Inflammatory macrophage treated with lipopolysaccharide for 4 hours (primary cell): ENCODE measurements at places on chromosomes 7 and 10.

DNA sequence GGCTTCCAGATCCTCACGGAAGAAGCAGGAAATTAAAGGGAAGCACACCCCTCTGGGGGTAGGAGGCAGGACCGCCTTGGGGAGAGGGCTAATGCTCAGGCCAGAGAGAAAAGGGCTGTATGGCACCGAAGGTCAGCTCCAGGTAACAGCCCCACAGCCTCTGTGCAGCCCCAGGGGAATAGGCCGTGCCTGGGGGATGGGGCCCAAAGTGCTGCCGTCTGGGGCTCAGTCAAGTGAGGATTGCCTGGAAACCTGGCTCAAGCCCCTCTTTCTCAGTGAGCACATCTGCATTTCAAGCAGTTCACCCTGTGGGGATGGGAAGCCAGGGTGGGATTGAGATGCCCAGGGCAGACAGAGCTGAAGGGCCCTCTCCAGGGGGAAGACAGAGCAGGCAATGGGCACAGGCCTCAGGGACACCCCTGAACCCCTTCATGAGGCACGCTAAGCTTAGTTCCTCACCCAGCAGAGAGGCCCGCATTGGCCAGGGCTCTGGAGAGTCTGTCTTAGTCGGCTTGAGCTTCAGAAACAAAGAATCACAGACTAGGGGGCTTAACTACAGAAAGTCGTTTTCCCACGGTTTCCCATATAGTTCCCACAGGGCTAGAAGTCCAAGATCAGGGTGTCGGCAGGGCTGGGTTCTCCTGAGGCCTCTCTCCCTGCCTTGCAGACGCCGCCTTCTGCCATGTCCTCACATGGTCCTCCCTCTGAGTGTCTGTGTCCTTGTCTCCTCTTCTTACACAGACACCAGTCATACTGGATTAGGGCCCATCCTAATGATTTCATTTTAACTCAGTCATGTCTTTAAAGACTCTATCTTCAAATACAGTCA, 118.2 kb downstream of the PTPN20 start:
- no peak for DNase-seq

- peak; percentile 88 for DNase-seq
These were observed 3.1 kb downstream of the ADIRF start for GRCh38 chr10:86971232-86971991.

DNA sequence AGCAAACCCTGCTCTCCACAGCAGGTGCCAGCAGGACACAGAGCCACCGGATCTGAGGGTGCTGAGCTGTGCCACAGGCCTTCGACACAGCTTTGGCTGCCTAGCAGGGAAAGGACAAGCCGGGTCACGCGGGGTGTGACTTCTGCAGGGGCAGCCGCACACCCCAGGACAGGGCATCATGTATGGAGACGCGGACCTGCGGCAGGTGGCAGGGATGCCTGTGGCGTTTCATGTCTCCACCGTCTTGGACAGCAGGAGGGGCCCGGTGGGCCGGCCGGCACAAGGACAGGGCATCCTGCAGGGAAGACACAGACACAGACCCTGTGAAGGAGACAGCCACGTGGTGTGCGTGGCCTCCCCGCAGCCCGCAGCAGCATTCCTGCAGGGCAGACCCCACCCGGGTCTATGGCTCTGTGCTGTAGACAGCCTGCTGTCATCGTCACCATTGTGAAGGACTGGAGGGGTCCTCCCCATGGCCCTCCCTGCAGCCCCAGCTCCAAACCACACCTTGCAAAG, 109.2 kb downstream of the PDGFA start:
- DNase-seq, result no peak

DNA sequence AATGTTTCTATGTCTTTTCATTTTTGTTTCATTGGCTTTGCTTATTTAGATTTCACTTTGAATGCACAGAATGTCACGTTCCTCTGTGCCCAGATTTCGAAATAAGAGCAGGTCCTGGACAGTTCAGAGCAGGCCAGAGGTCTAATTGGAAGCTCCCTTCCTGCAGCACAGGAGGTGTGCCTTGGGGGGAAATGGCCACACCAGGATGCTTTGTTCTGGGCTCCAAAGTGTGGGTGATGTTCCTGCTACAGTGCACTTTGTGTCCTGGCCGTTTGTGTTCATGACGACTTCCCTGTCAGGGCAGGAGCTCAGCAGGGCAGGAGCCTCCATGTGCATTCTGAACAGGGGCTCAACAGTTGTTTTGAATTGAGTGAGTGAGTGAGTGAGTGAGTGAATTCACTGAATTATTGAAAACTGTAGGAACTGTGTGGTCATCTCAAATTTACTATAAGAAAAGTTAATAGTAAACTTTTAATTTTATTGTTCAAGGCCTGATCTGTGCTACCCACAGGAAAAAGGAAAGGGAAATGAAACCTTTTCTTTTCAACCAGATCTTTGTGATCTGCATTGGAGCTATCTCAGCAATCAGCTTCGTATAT, 109.5 kb upstream of the GJD4 start:
- DNase-seq, result peak; percentile 28

DNA sequence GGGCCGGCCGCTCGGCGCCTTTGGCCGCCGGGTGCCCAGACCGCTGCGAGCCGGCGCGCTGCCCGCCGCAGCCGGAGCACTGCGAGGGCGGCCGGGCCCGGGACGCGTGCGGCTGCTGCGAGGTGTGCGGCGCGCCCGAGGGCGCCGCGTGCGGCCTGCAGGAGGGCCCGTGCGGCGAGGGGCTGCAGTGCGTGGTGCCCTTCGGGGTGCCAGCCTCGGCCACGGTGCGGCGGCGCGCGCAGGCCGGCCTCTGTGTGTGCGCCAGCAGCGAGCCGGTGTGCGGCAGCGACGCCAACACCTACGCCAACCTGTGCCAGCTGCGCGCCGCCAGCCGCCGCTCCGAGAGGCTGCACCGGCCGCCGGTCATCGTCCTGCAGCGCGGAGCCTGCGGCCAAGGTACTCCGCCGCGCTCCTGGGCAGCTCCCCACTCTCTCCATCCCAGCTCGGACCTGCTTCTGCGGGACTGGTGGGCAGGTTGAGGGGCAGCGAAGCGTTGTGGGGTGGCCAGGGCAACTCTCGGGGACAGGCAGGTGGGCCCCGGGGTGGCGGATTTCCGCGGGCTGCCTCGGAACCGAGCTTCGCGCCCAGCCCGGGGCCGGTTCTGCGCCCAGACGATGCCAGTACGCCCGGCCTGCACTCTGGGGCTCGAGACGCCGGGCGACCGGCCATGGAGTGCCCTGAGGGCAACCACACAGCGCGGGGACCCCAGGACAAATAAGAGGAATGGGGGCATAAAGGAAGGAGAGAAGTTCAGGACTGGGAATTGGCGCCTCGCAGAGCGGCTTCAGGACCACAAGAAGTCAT, 578 bp downstream of the HTRA1 start:
- no peak for DNase-seq

DNA sequence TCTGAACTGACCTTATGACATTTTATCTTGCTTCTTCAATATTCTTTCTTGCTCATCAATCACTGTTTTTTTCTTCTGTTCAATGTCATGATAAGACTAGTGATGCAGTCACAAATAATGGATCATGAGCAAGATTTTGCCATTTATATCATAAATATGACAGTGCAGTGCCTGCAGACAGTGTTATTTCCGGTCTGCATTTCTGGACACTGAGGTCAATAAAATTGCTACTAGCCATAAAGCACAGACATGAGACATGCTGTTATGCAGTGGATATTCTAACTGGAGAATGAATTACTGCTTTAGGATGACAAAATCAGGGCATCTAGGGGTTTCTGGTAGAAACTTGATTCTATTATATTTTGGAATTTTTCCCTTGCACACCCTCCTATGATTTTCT, 1509.7 kb upstream of the LRRTM3 start:
- no peak for DNase-seq

DNA sequence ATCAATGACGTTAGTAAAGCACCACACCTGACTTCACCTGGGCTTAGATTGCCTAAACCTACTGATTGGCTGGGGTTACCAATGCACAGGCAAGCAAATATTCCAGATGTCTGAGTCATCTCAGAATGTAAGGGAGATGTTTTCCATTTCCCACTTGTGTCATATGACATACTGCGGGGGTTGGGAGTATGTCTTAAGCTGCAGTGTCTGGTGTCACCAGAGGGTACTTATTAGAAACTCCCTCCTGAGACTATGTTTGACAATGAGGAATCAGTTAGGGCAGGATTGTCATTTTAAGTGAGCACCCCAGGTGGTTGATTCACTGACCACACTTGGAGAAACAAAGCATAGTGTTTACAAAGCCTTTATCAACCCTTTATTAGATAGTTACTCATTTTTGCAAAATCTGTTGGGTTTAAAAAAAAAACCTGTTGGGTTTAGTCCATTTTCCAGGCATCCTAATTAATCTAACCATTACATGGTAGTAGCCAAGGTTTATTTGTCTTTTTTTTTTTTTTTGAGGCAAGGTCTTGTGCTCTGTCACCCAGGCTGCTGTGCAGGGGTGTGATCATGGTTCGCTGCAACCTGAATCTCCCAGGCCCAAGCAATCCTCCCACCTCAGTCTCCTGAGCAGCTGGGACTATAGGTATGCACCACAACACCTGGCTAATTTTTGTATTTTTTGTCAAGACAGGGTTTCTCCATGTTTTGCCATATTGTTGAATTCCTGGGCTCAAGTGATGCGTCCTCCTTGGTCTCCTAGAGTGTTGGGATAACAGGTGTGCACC, 72.5 kb downstream of the CDK6 start:
- DNase-seq, result peak; percentile 78

DNA sequence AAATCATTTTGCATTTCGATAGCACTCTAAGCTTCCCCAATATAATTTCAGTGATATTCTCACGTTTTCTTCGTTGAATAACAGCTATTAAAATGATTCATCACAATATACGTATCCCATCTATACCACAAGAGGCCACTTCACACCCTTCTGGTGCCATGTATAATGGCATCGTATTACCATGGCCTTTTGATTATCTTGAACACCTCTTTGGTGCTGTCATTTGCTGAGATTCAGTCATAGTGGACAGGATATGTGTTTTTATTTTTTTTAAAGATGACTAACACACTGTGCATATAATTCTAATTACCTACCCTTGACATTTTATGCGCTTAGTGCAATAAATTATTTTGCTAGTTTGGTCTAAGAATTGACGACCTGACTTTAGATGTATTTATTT, 6.7 kb upstream of the INSYN2A start:
- DNase-seq, result no peak

- DNase-seq, result no peak
These were observed 61.8 kb downstream of the NRP1 start for GRCh38 chr10:33272635-33273034.

DNA sequence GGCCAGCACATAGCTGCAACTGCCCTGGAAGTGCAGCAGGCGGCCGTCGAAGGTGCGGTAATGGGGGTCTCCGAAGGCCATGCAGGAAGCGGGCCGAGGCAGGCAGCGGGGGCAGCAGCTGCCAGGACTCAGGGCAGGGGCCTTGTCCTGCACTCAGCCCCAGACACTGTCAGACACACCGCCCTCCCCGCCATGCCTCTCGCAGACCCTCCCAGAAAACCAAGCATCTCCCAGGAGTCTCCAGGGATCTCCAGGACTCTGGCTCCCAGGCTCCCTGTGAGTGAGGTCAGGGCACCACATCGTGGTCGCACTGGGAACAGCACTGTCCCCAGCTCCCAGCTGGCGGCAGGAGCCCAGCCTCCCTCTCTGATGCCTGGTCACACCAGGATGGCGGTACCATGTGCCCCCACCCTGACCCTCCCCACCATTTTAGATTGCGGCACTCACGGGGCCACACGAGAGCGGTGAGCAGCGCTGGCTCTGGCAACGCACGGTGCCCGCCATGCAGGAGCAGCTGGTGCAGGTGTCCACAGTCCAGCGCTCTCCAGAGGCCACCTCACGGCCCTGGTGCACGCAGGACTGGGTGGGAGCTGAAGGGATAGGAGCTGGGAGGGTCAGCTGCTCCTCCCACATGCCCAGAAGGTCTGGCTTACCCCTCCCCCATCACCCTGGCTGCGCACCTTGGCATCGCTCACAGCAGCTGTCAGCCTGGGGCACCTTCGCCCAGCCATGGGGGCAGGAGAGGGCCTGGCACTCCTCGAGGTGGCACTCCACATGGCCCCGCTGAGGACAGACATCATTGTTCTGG, 17.5 kb downstream of the ATP6V1F start:
- DNase-seq, result peak; percentile 39

GRCh38 chr10:90871279-90871765, 452 bp upstream of the RPP30 start:
- peak; percentile 50 for DNase-seq

DNA sequence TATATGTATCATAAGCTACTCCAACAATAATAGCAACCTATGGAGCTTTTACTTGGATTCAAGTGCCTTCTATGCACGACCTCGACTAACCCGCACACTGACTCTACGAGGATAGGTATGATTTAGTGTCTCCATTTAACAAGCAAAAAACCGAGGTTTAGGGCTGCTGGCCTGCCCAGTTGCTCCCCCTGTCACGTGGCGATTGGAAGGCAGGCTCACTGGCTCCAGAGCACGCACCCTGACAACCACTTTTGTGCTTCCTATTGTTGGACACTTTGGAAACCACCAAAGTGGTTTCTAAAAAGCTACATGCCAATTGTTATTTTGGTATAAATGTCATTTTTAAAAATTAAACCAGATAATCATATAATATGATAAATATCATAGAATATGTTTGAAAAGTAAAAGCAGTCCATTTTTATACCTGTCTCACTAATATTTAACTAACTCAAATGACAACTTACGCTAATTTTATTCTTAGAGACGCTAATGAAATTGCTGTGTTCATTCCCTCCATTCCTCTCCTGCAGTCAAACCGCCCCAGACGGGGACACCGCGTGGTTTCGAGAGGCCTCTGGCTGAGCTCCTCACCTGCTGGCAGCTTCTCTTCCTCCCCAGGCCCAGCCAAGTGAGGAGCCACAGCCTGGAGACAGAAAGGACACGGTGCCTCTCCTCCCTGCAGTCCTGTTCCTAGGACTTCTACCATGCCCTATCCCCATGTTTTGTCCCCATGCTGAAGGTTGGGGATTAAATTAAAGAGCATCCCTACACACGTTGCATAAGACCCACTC, 22.2 kb upstream of the RHEB start:
- no peak for DNase-seq

DNA sequence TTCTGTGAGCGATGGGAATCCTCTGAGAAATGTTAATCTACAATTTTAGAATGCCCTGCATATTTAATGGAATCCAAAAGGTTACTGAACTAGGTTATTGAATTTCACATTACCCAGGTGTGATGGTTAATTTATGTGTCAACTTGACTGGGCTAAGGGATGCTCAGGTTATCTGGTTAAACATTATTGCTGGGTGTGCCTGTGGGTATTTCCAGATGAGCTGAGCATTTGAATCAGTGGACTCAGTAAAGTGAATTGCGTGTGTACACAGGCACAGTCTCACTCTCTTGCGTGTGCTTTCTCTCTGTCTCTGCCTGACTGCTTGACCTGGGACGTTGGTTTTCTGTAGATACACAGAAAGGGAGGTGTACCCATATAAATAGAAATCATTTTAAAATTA, 21.7 kb downstream of the RNF32 start:
- DNase-seq, result no peak

DNA sequence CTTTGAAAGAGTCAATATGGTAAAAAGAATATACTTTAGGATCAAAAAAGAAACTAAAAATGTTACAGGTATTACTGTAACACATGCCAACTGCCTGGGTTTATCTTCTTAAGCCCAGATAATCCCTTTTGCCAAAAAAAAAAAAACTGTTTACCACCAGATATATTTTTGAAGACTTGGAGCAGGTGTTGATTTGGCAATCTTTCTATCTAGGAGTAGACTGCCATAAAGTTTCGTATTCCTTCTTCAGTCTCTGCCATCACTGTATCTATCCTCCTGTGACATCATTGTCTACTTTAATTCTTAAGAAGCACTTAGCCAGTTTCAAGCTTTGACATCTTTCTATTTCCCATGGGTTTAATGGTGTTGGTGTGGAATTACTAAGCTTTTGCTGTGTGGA, 161.0 kb downstream of the ST7 start:
- no peak for DNase-seq

GRCh38 chr10:17435953-17436352, 18.4 kb downstream of the ST8SIA6 start:
- DNase-seq, result no peak
